ENCODE measurements at places on chromosomes 7 and 10.

- no peak for DNase-seq
Observed at GRCh38 chr10:111801841-111802240, 381.7 kb downstream of the GPAM start.

DNA sequence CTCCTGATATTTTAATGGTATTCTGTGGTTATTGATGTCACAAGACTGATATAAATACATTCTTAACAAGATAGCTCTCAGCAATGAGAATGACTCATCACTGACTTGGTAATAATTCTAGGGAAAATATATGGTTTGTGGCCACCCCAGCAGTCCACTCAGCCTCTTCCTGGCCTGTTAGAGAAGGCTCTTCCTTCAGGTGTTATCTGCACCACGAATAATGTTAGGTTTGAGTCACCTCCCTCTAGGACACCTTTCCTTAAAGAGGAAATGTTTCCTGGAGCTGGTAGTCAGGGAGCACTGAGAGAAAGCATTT is 163.3 kb downstream of the SVIL start:
- DNase-seq, result no peak

DNA sequence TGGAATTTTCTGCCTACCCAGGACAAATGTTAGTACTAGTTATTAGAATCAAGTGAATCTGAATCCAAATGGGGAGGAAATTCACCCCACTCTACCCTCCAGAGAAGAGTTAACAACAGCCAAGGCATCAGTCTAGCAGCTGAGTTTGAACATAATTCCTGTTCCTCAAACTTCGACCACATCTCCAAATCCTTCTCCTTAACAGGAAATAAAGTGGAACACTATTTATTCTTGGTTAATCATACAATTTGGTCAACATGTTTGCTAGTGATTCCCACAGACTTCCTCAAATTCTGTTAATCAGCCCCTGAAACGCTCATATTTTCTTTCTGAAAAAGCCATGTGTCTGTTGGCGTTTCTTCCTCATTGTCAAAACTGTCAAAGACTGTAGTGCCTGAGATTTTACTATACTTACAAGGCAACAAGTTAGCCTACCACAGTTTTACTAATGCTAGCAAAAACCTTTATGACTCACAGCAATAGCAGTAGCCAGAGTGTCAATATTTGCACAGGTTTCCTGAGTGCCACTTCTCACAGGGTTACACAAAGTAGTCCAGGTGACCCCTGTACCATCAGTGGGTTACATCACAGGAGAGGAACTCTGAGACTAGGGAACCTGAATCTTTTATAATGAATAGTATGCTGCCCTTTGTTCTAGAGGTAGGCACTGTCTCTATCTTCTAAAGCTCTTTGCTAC is 202.9 kb downstream of the GRM3 start:
- DNase-seq, result no peak

- DNase-seq, result no peak
Observed at GRCh38 chr10:128884496-128885072, 582.5 kb upstream of the MGMT start.

DNA sequence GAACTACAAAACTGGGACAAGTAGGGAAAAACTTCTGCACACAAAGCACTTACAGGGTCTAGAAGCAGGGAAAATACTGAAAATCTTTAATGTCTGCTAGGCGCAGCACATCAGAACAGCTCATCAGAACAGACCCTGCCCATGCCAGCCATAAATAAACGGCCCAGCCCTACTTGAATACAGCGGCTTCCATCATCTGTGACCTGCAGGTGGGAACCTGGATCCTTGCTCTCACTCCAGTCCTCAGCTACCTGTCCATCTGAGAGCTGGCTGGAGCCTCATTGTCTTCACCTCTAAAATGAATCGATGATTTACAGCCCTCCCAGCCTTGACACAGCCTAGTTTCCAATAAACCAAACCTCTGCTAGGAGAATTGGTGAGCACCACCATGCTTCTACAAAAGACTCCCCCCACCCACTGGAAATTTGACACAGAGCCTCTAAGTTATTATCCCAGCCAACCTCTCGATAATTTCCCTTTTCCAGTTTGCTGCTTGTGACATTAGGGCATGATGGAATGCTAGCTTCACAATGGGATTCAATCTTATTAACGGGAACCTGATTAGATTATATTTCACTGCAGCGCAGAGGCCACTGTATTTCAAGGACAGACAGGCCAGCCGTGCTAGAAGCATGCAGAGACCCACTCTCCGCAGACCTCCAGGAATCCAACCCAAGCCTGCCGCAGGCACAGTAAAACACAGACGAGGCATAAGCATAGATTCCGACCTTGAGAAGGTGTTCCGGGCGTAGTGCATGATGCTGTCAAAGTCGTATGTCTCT is 61.6 kb upstream of the OPALIN start:
- no peak for DNase-seq

Data from CD4-positive, alpha-beta T cell treated with Interferon alpha-2 for 1 hour (primary cell).